ENCODE measurements at places on chromosomes 6 and 20. TPM values are rescaled to one million over a fixed set of nuclear protein-coding genes. Genes with fewer than 3 reads are reported as not detected.

APOM gene
- 1.0 TPM for total RNA-seq

SIRPD gene
- total RNA-seq, result not detected

SNAI1 gene
- 0.52 TPM for total RNA-seq

ZMYND8 gene
- 13.6 TPM for total RNA-seq

IL20RA gene
- 9.9 TPM for total RNA-seq

FLRT3 gene
- 9.4 TPM for total RNA-seq

All from skeletal muscle tissue (tissue), 5 donors.